Left ventricle myocardium inferior (tissue), 1 donor: ENCODE measurements at places on chromosomes 4 and X. TPM values are rescaled to one million over a fixed set of nuclear protein-coding genes. Genes with fewer than 3 reads are reported as not detected.
A peak's percentile ranks its signal among the peaks of the same experiment; 100 is the strongest.

- DNase-seq: peak; percentile 9
Observed at GRCh38 chr4:1385373-1386340, 20.6 kb downstream of the NKX1-1 start.

GRCh38 chrX:49878128-49878833, 1.0 kb upstream of the USP27X start:
- DNase-seq: peak; percentile 13

C4orf33 gene
- 4.7 TPM for total RNA-seq

- DNase-seq: no peak
Observed at GRCh38 chr4:6960154-6960553, 50.5 kb downstream of the TBC1D14 start.

SCML1 gene
- 6.8 TPM for total RNA-seq

DNA sequence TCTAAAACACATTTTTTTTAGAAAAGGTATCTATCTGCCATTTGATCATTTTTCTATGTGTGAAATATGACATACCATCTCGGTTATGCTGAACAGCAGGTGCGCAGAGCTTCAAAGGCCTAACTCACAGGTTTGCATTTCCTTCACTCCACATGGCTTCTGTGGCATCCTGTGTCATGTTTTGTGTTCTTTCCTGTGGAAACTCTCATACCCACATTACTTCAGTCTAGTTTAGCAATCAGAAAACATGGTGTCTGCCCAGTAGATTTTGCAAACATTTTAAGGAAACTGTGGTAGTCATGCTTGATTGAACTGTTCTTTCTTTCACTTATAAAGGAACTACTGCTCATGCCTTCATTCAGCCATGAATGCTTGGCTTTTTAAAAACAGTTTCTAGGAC, 11.3 kb upstream of the ARAP2 start:
- DNase-seq: no peak

DNA sequence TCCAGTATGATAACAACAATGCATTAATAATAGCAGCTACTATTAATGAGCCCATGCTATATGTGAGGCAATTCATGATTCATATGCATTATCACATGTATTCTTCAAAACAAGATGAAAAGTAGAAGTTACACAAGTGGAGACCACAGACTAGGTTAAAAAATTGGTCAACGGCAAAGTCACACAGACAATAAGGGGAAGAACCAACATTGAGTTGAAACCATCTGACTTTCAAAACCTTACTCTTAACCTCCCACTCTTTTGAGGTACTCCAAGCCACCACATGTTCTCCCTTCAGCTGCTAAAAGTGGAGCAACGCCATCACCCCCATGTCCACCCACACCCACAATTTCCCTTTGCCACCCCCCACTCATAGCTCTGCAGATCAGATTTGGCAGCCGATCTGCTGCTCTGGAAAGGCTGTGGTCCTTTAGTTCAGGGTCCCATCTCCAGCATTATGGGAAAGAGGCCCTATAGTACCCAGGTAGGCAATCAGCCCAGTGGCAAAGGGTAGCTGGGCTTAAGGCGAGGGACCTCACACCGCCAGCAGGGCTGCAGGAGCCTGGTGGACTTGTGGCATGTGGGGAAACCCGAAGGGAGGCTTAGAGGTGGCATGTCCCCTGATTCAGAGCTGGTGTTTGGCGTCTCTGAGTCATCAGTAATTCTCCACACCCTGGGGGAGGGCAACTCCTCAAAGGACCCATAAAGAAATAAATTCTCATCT, 33.5 kb upstream of the CYBB start:
- no peak for DNase-seq

DNA sequence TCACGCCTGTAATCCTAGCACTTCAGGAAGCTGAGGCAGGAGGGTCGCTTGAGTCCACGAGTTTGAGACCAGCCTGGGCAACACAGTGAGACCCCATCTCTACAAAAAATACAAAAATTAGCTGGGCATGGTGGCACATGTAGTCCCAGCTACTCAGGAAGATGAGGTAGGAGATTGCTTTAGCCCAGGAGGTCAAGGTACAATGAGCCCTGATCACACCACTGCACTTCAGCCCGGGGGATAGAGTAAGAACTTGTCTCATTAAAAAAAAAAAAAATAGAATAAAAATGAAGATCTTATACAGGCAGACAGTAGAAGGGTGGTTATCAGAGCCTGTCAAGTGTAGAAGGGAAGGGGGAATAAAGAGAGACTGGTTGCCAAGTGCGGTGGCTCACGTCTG, 116.9 kb downstream of the PDS5A start:
- no peak for DNase-seq

DNA sequence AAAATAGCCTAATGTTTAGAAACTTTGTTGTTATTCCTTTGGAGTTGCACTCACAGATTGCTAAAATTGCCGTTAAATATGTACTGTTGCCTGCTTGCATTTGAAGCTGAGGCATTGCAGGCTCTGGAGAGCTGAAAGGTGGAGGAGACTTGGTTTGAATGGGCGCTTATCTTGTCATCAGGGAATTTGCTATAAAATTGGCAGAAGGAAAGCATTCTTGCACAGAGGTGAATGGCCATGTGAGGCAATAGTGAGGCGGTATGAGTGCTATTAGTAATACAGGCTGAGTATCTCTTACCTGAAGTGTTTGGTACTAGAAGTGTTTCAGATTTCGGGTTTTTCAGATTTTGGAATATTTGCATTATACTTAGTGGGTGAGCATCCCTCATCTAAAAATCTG, 41.3 kb downstream of the TRAPPC11 start:
- no peak for DNase-seq

AR gene
- 18.4 TPM for total RNA-seq

CETN2 gene
- 24.1 TPM for total RNA-seq

- DNase-seq: no peak
Observed at GRCh38 chrX:107871136-107871535, 45.5 kb downstream of the MID2 start.

RS1 gene
- total RNA-seq: not detected

DNA sequence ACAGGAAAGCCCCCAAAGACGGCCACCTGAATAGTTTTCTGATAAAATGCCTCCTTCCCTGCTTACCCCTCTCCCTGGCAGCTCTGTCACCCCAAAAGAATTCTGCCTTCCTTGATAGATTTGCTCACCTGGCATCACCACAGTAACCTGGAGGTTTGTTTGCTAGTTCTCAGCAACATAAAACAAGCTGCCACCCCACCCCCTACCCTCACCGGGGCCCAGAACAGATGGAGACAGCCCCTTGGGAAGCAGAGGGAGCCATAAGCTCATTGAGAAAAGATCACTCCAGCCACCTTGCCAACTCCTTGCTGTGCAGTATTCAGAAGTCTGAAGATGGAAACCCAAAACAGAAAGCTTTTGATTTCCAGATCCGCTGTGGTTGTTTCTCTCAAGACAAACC, 108.6 kb downstream of the DHX15 start:
- no peak for DNase-seq

GRID2 gene
- total RNA-seq: not detected

AREG gene
- 0.55 TPM for total RNA-seq

GRCh38 chr4:128810331-128810870, 901 bp downstream of the JADE1 start:
- DNase-seq: peak; percentile 32

DNA sequence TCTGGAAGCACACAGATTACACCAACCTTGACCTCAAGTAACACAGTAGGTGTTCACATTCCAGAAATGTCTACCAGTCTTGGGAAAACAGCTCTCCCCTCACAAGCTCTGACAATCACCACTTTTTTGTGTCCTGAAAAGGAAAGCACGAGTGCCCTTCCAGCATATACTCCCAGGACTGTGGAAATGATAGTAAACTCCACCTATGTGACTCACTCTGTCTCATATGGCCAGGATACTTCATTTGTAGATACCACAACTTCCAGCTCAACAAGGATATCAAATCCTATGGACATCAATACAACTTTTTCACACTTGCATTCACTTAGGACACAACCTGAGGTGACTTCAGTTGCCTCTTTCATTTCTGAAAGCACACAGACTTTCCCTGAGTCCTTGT, 46.9 kb downstream of the ADGRG4 start:
- DNase-seq: no peak

- no peak for DNase-seq
Observed at GRCh38 chrX:72037601-72038000, 94.1 kb downstream of the RTL5 start.

LONRF3 gene
- 0.93 TPM for total RNA-seq

DNA sequence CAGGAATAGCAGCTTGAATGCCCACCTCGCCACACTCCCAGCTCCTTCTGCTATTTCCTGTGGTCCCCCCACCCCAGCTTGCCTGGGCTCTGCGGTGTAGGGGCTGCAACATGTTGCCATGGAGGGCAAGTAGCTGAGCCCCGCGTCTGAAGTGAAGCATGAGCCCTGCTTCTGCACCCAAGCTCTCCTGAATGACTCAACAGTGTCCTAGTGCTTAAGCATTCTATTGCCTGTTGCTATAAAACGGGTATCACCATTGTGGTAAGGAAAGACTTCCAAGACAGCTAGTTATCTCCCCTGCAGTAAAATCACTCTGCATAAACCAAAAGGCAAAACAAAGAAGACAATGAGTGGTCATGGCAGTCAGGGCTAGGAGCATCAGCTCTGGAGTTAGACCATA, 31.4 kb upstream of the SPATA4 start:
- DNase-seq: no peak

DNA sequence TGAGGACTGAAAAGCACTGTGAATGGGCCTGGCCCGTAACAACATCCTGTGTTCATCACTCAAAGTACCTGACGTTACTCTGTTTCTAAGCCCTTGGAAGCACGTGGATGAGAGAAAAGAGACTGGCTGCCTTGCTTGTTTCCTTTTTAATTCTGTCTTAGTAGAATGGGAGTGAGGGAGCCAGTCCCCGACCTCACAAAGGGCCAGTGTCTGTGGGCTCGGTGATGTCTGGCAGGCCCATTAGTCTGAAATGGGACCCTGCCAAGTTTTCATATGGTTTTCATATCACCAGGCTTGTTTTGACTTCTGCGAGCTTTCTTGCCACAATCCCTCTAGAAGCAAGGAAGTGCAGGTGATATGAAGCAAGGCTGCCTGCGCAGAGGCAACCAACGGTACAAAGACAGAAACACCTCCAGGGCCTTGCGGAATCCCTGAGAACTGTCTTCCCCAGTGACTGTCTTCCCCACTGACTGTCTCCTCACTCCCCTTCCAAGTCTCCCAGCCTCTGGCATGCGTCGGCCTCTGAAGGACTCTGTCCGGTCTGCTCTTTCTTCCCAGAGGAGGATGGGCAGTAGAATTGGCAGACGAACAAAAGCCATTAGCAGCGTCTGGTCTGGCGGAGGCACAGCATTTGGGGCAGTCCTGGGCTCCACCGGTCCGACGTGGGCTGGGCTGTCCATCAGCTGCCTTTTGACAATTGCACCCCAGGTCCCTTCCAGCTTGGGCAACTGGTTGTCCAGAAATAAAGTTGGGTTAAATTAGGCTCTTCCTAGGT, 20.2 kb upstream of the RASL11B start:
- peak; percentile 26 for DNase-seq

DNA sequence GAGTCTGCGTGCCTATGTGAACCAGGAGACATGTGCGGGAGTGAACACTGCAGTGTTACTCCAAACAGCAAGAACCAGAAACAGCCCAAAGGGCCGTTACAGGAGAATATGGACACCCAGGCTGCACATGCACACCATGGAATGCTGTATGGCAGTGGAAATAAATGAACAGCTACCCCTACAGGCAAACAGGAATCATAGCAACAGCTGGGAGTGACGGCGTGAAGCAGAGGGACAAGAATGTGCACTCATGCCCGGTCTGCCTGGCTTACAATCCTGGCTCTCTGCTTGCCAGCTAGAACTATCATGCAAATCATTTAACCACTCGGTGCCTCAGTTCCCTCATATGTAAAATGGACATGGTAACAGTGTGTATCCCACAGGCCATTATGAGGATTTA, 16.6 kb downstream of the GPKOW start:
- peak; percentile 14 for DNase-seq

DNA sequence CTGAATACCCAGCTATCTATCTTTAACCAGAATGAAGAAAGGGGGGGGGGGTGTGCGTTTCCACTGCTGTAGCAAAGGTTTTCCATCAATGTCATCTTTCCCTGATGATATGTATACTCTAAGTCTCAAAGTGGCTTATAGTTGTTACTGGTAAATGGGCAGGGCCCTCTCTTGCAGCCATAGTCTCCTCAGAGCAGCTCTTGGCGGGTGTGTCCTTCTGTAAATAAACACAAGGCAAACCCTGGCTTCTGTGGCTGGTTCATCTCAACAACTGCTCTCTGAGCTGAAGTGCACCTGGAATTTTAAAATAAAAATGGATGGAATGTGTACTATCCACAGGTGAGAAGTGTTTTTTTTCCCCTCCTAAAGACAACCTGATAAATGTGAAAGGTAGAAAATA, 57.5 kb upstream of the SCML1 start:
- DNase-seq: no peak

HEPH gene
- 26.2 TPM for total RNA-seq

DNA sequence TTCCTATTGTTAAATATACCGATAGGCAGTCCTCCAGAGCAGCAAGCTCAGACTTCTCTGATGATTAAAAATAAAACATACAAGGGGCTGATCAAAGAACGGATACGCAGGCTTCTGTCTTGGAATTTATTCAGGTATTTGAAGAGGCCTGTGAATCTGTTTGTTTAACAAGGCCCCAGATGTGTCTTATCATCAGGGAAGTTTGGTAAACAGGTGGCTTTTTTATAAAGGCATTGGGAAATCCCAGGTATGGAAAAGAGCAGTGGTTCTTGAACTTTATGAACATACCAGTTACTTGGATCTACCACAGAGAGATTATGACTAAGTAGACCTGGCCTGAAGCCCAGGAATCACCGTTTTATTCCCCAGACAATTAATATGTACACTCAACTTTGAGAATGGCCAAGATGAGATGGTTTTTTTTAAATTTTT, 47.9 kb downstream of the SOWAHB start:
- no peak for DNase-seq

RHOXF2B gene
- not detected for total RNA-seq
